ENCODE measurements at places on chromosomes 6 and 20.

DNA sequence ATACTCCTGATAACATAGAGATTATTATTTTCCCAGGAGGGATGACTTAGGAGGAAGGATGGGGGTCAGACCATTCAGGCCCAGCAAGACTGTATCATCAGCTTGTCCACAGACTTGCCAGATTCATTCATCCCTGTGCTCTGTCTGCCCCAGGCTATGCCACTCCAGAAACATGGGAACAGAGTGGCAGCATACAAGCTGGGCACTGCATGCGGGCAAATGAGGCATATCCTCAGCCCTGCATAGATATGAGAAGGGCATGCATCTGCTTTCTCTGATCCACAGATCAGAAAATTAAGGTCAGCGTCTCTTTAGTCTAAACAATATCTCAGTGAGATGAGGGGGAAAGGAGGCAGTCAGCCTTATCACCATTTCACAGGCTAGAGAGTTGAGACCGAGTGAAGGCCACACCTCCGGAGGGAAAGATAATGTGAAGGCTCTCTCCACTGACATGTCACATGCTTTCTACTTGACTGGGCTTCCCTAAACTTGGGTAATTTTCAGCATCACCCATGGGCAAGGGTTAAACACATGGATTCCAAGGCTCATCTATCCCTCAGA, 140.5 kb downstream of the TFAP2B start:
- DNase-seq, result no peak

GRCh38 chr6:43772681-43773049, 2.7 kb downstream of the VEGFA start:
- no peak for DNase-seq

- no peak for DNase-seq
Observed at GRCh38 chr6:38477680-38478260, 162.0 kb downstream of the BTBD9 start.

- DNase-seq, result peak; percentile 5
Observed at GRCh38 chr6:128032042-128032441, 131.2 kb upstream of the THEMIS start.

GRCh38 chr20:35837577-35838195, 65.9 kb downstream of the PHF20 start:
- no peak for DNase-seq

GRCh38 chr6:34697904-34698559, 1.5 kb upstream of the ILRUN start:
- no peak for DNase-seq

GRCh38 chr6:139736325-139736906, 362.0 kb upstream of the CITED2 start:
- DNase-seq, result no peak

GRCh38 chr6:80145921-80146320, 39.5 kb downstream of the BCKDHB start:
- DNase-seq, result no peak

GRCh38 chr6:22471746-22472145, 97.6 kb upstream of the HDGFL1 start:
- DNase-seq, result no peak

DNA sequence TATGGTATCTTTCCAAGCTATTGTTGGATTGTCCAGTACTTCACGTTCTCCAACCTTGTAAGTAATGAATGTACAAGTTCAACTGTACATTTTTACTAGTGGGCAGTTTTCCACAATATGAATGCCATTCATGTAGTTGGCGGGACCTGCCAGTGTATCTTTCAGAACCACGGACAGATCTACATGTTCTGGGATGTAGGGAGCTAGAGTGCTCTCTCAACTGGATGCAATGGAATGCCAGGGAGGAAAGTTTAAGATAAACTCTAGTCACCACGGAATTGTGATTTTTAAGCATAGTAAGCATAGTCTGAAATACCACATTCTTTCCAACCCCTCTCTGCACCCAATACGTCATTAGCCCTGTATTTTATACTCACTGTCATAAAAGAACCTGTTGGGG, 21.5 kb upstream of the HLA-C start:
- DNase-seq, result no peak

GRCh38 chr6:40195428-40196134, 261.3 kb upstream of the MOCS1 start:
- DNase-seq, result no peak

DNA sequence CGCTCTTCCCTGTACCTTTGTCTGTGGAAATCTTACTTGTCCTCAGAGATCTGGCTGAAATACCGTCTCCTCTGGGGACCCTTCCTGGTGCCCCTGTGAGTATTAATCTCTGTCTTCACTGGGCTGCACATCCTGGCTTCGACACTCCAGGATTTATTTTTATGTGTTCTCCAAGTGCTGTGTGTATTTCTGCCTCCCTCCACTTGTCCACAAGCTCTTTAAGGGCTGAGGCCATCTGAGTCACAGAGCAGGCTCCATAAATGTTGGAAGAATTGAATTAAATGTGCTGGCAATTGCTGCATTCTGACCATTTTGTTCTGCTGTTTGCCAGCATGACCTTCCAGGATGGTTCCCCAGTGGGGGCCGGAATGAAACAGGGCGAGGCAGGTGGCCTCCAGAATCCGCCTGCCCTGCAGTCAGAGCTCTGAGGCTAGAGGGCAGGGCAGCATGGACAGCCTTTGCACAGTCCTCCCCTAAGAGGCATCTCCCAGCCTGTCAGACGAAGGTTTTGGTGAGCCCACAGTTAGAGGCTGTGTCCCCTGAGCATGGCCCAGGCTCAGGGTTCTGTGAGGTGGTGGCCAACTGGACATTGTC, 105.8 kb downstream of the DLGAP4 start:
- no peak for DNase-seq

DNA sequence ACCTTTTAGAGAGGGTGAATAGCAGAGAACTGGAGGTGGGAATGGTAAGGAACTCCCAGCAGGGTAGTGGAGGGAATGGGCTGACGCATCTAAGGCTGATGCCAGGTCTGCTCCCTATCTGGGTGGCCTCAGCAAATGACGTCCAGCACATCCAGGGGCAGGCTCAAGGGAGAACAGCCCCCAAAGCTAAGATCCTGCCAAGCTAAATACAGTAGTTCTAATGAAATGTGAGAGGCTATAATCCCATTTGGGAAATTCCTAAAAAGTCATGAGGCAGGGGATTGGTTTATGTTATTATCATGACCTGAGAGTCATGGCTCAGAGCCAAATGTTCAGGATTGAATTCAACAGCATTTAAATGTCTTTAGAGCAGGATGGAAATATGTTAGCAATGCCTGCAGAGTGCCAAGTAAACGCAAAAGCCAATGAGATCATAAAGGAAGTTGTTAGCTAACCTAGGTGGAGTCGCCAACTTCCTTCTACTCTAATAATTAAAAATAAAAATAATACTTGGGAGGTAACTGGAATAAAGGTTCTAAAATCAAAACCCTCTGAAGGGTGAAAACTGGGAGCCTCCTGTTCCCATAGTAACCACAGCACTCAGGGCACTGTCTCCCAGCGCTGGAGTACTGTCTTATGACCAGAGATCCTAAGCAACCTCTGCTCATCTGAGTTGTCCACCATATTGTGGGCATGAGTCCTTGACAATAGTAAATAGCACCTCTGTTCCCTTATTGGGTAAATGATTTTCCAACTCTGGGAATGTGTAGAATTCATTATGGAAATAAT, 34.8 kb downstream of the IYD start:
- DNase-seq, result no peak

DNA sequence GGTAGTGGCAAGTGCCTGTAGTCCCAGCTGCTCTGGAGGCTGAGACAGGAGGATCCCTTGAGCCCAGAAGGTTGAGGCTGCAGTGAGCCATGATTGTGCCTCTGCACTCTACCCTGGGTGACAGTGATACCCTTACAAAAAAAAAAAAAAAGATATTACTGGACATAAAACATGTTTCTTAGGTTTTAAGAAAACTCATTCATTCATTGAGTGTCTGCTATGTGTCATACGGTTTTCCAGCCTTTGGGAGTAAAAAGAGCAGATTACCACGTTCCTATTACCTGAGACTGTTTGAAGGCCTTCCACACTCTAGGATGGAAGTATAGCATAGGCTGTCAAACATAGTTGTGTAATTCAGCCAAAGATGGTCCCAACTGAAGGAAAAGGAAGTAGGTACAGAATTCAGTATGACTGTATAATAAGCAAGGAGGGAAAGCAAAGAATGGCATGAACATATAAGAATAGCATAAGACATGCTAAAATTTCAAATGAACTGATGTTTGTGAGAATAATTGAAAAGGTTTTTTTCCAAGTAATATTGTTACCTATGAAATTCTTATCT, 22.0 kb downstream of the STXBP5 start:
- DNase-seq, result no peak

DNA sequence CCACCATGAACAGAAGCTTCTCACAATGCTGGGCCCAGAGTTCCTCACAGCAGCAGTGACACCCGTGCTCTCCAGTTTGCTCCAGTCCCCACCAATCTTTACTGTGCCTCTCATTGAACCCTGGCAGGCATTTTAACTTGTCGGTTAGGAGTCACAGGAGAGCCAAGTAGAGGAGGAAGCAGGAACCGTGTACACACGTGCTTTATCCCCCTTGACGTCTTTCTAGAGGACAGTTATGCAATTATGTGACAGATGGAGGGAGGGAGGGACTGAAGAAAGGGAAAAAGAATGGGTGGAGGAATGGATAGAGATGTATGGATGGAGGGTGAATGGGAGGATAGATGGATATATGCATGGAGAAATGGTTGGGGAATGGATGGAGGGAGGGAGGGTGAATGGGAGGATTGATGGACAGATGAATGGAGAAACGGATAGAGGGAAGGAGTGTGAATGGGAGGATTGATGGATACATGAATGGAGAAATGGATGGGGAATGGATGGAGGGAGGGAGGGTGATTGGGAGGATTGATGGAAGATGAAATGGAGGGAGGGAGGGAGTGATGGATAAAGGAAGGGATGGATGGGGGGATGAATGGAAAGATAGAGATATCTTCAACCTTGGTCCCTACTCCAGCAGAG, 26.0 kb downstream of the RBM38 start:
- no peak for DNase-seq

DNA sequence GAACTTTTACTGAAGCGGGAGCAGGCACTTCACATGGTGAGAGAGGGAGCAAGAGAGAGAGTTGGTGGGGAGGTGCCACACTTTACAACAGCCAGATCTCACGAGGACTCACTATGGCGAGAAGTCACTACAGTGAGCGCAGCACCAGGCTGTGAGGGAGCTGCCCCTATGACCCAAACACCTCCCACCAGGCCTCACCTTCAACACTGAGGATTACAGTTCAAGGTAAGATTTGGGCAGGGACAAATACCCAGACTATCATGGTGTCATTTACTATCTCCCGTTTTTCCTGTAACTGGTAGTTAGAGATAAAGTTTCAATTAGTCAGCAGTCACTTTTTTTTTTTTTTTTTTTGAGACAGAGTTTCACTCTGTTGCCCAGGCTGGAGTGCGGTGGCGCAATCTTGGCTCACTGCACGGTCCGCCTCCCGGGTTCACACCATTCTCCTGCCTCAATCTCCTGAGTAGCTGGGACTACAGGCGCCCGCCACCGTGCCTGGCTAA, 7.8 kb downstream of the RBCK1 start:
- DNase-seq, result no peak

GRCh38 chr6:110654096-110654820, 161.0 kb downstream of the CDK19 start:
- no peak for DNase-seq

GRCh38 chr20:25011831-25012241, 19.3 kb upstream of the APMAP start:
- no peak for DNase-seq

GRCh38 chr6:52399511-52400312, 20.4 kb upstream of the EFHC1 start:
- peak; percentile 64 for DNase-seq

DNA sequence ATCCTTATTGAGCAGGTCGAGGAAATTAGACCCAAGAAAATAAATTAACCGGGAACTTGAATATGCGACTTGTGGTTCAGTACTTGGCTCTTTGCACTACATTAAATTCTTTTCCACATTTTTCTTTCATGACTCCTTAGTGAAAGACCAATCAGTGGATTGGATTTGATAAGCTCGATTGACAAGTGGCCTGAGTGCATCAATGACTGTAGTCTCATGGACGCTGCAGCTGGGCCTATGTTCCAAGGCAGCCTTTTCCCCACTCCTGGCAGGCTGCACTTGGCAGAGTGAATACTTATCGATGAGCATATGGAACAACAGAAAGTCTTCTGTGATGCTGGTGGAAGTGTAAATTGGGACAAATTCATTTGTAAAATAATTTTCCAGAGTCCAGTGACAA, 210.8 kb upstream of the EXOC2 start:
- DNase-seq, result no peak

- no peak for DNase-seq
Observed at GRCh38 chr6:92577077-92577719, 842.2 kb downstream of the EPHA7 start.

GRCh38 chr6:73169111-73169510, 56.2 kb downstream of the KHDC1L start:
- DNase-seq, result no peak

DNA sequence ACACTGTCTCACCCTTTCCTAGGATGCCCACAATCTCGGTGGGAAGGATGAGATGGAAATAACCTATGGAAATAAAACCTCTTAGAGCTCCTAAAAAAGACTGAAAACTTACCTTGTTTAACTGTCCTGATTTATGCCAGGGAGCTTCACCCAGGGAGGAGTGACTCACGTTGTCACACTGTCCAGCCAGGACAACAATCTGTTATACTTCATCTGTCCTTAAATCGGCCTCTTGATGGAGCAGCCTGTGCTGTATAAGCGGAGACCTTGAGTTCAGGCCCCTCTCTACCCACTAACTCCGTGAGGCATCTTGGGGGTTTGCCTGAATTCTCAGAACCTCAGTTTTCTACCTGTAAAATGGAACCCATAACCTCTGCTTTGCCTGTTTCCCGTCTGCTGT, 9.2 kb upstream of the KIAA1755 start:
- DNase-seq, result no peak

DNA sequence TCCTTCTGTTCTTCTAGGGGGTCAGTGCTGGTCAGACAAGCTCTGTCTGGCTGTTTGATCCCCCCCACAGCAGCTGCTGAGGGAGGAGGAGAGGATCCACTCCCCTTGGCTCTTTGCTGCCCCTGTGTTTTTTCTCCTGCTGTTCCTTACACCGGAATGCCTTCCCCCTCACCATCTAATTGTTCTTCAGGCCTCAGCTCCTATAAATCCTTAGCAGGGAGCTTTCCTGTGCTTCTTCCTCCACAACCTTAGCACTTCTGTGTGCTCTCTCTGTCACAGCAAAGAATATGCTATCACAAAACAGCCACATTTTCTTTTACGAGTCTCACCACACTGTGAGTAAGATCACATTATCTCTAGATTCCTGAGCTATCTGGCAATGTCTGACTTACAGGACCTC, 196.6 kb downstream of the OTOR start:
- no peak for DNase-seq

Data from CD4-positive, alpha-beta T cell treated with Interleukin-4 for 1 hour (primary cell).